ENCODE measurements at places on chromosomes 16 and 17.

DNA sequence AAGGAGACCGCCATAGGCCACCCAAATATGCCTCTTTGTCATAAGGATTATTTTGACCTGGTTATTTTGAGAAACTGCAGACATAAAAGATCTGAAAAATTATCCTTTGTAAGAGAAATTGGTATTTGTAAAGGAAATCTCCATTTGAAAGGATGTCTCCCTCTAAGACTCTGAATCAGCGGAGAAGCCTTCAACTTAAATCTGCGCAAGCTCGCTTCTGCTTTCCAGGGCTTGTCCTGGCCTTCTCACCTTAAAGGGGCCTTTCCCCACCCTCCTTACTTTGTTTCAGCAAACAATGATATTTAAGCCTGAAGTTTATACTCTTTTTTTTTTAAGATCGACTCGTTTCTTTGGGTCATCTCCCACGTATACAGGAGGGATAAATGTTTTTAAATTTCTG lies 34.5 kb downstream of the HSBP1 start:
- no peak overlapping the region for H3K4me3 ChIP-seq
- DNase-seq = no peak
- H3K27ac ChIP-seq = no peak overlapping the region
- H3K27me3 ChIP-seq = no peaks in the 10 kb centered on the region
- H3K36me3 ChIP-seq = no peaks in the 10 kb centered on the region

DNA sequence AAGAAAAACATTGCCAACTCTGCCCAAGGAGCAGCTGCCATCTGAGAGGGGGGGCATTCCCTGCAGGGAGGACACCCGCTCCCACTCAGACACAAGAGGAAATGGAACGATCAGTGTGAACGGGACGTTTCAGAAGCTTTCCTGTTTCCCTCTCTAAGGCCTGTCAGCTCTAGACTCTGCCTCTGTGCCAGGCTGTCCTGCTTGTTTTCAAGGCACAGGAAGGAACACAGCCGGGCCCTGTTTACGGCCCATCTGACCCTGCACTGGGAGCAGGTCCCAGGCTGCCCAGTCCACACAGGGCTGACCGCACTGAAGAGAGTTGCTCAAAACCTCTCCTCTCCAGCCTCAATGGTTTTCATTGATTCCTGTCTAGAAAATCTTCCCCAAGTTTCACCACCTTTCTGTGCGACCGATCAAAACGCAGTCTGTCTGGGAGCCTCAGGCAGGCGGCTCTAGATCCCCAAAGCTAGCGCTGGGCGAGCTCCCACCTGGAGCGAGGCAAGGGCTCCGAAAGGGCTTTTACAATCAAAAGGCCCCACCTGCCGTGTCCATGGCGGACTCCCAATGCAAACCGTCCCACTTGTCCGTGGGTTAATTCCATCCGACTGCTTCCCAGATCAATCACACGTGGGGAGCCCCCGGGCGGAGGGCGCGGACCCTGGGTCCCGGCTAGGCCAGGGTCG lies 1.5 kb downstream of the PIEZO1 start:
- H3K36me3 ChIP-seq = no peaks in the 10 kb centered on the region
- peak overlapping the region; percentile 99 for H3K27ac ChIP-seq
- H3K4me3 ChIP-seq = peak overlapping the region; percentile 84
- no peaks in the 10 kb centered on the region for H3K27me3 ChIP-seq
- peaks cover 6% of the 10 kb centered on the region for H3K4me1 ChIP-seq

GRCh38 chr16:65476448-65476955 lies 354.6 kb upstream of the CDH11 start:
- H3K4me1 ChIP-seq = no peaks in the 10 kb centered on the region
- H3K27ac ChIP-seq = no peak overlapping the region
- H3K4me3 ChIP-seq = no peak overlapping the region
- no peak for DNase-seq

GRCh38 chr16:68526143-68526781 lies 12.8 kb upstream of the ZFP90 start:
- no peak overlapping the region for H3K27ac ChIP-seq
- DNase-seq = no peak
- H3K36me3 ChIP-seq = no peaks in the 10 kb centered on the region
- no peaks in the 10 kb centered on the region for H3K27me3 ChIP-seq

DNA sequence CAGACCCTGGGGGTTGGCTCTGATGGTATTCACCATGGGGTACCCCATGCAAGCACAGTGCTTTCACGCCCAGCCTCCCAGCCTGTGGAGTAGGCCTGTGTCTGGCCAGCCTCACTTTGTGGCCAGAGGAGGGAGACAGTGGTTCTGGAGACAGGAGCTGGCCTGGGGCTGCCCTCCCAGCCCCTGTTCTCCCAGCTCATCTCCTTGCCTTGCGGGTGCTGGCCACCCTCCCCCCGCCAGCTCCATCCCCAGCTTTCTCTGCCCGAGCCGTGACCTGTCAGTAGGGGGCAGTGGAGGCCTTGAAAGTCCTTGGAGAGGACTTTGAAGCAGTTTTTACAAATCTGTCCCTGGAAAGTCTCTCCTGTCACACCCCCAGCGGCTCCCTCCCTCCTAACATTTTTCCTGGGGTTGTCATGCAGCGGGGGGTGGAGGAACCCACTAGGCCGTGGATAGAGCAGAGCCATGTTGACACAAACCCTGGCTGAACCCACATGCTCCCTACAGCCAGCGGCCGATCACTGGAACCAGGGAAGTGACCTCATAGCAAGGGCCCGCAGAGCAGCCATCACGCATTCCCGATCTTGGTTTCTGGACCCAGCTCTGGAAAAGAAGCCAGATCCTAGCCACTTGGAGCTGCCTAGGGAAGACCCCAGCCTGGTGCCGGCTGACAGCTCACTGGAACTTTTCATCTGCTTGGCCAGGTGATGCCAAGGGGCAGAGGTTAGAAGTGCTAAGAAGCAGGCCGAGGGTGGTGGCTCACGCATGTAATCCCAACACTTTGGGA lies 289.4 kb downstream of the SEC14L1 start:
- H3K27me3 ChIP-seq = no peaks in the 10 kb centered on the region
- peak overlapping the region; percentile 94 for H3K27ac ChIP-seq
- H3K4me1 ChIP-seq = peaks cover 59% of the 10 kb centered on the region
- peak; percentile 79 for DNase-seq
- H3K4me3 ChIP-seq = no peak overlapping the region

DNA sequence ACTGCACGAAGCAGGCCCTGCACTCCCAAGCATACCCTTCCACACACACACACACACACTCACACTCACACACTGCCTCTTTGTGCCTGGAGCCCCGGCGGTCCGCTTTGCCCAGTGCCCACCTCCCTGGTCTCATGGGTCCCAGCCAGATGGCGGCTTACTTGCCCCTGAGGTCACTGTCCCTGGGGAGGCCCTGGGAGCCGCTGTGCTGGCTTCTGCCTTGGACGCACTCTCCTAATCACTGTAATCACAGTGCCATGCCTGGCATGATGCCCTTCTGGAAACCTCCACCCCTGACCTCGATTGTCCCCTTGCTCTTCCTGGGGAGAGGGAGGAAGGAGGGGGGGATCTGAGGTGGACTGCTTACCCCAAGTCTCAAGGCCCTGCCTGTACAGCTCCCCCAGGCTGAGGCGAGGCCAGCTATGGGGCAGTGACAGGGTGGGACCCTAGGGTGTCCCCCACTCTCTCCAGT lies 36.0 kb downstream of the ARHGAP23 start:
- no peak for DNase-seq
- H3K4me3 ChIP-seq = peak overlapping the region; percentile 70
- H3K27ac ChIP-seq = peak overlapping the region; percentile 93

DNA sequence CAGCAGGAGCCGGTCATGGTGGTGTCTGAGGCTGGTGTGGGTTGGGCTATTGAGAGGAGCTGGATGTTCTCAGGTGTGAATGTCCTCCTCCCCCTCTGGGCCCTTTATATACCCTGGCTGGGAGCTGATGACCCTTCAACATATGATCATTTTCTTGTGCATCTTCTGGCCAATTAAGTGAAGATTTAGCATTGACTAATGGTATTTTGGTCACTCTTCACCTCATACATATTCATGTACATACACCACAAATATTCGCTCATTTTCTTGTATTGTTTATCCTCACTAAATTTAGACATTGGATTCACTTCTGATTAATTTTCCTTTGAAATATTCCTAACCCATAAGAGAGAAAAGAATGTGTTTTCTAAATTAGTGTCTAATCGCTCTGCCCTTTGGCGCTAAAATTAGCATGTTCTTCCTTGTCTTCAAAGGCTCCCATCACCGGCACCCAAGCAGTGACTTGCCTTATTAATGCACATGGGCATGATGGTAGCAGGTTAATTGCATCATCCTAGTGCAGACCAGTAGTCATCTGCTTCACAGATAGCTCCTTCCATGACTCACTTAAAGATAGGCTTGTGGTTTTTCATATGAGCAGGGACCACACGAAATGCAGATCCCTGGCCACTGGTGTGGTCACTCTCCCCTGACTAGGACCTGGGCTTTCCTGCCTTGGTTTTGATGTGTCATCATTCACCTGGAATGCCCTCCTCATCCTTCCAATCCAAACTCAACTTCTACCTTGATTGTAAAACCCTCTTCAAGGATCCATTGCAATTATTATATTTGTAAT lies at the start of gene KRTAP2-4:
Gene KRTAP2-4, minus strand, starts transcription at position 51 of the 796 bp plus-strand sequence. Its CDS starts 34 bp downstream, at position 17.
- no peaks in the 10 kb centered on the region for H3K4me1 ChIP-seq
- H3K27me3 ChIP-seq = no peaks in the 10 kb centered on the region
- H3K4me3 ChIP-seq = no peak within 1 kb of the TSS
- no peak within 1 kb of the TSS for H3K27ac ChIP-seq
- DNase-seq = no peak

DNA sequence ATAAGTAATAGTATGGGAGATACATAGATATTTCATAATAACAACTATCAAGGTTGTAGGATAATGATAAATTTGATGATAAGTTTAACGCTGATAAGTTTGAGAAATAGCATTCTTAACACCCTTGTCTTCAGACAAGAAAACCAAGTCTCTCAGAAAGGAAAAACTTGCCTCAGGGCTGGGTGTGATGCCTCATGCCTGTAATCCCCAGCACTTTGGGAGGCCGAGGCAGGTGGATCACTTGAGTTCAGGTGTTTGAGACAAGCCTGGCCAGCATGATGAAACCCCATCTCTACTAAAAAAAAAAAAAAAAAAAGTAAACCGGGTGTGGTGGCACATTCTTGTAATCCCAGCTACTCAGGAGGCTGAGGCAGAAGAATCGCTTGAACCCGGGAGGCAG lies 90.7 kb downstream of the SHISA9 start:
- H3K27ac ChIP-seq = no peak overlapping the region
- H3K36me3 ChIP-seq = no peaks in the 10 kb centered on the region
- H3K27me3 ChIP-seq = no peaks in the 10 kb centered on the region
- DNase-seq = no peak
- H3K4me1 ChIP-seq = no peaks in the 10 kb centered on the region
